Activated CD8-positive, alpha-beta T cell treated with anti-CD3 and anti-CD28 coated beads for 36 hours (primary cell): ENCODE measurements at places on chromosomes 4 and X. TPM values are rescaled to one million over a fixed set of nuclear protein-coding genes. Genes with fewer than 3 reads are reported as not detected.

ATOH1 gene
- not detected for total RNA-seq

TCEAL6 gene
- not detected for total RNA-seq

CXorf66 gene
- total RNA-seq, result not detected

NSUN7 gene
- 0.22 TPM for total RNA-seq

DNA sequence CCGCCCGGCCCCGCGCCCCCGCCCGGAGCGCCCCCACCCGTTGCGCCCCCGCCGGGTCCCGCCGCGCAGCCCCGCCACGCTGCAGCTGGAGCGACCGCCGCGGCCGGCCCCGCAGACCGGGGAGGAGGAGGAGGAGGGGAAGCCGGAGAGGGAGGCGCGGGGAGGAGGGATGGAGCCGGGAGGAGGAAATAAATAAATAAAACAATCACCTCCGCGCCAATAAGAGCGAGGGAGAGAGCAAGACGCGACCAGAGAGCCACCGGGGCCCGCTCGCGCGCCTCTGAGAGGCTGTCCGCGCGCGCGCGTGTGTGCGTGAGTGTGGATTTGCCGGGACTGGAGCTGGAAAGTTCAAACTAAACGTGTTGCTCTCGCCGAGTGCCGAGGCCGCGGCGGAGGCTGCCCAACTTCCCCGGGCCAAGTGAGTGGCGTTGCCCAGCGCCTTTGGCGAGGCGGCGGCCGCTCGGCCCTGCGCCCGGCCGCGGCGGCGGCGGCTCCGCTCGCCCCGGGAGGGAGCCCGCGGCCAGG lies 2184.4 kb upstream of the TENM3 start:
- peak; percentile 18 for DNase-seq

DNA sequence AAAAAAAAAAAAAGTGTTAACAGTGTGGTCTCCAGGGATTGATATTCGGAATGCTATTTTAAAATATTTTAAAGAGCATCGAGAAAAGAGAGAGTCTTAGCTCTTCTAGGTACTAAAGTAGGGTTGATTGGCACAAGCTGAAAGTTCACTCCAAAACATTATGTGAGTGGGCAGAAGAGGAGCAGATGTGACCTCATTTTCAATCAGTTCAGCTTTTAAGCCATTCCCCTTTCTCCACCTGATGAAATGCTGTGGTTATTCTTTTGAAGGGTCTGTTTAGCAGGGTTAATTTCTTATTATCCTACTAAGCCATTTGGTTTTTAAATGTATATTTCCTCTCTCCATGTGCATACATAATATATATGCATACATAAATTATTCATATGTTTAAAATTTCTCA lies 69.2 kb downstream of the GALNT7 start:
- no peak for DNase-seq

DNA sequence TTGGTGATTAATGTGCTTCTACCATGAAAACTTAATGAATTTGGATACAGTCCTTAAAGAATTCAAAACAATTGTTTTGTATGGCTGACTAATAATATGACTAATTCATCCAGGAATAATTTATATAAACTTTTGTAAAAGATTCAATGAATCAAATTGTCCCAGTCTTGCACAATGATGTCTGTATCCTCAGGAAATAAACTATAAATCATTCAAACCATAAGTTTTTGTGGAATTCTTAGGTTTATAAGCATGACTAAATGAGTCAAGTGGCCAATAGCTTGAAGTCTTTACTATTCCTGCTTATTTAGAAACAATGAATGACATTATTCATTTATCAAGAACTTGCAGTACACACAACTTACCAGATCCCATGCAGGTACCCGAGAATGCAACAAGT lies 935.0 kb upstream of the INTU start:
- DNase-seq, result no peak

DNA sequence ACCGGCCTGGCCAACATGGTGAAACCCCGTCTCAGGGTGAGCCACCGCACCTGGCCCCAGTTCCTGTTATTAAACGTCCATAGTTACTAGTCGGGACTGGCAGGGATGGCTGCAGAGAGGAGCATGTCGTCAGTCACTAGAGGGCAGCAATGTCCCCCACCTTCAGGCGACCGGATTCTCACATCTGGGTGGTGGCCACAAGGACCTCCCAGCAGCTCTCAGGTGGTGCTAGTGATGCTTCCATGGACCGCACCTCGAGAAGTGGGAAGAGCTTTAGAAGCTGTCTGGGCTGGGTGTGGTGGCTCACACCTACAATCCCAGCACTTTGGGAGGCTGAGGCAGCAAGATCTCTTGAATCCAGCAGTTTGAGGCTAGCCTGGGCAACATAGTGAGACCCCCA lies 13.3 kb upstream of the IL3RA start:
- peak; percentile 82 for DNase-seq

DNA sequence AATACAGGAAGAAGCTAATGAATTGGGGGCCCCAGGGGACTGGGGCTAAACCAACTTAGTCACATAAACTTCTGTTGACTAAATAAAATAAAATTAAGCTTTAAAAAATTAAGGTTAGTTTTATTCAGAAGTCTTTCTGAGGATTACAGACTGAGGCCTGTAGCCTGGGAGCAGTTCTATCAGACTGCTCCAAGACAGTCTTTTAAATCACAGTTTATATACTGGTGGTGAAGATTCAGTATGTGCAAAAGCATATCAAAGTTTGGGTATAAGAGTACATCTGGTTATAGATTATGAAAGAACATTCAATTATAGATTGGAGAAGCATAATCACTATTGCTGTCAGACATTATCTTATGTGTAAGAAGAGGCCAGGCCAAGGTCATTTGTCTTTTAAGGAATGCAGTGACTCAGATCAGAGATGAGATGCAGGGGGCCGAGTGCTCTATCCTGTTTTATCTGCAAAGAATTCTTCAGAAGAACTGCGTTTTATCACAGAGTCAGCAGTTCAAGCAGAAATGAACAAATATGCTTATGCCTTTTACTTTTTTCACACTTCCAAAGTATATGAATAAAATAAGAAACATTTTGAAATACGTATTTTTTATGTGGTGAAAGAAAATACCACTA lies 109.4 kb downstream of the PDHA2 start:
- no peak for DNase-seq

DNA sequence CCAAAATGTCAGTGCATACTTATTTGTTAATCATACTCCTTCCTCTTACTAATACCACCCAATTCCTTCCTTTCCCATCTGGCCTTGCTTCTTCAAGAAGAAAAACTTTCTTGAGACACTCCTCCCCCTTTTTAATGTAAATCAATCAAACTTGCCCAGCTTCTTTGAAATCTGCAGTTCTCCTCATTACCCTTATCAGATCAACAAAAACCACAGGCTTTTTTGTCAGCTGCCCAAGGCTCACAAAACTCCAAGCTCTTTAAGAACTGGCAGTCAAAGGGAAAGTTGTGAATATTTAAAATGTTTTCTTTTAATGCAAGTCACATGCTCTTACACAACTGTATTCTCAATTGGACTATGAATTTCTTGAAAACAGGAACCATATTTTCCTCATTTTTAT lies 11.3 kb upstream of the MYOZ2 start:
- no peak for DNase-seq

DNA sequence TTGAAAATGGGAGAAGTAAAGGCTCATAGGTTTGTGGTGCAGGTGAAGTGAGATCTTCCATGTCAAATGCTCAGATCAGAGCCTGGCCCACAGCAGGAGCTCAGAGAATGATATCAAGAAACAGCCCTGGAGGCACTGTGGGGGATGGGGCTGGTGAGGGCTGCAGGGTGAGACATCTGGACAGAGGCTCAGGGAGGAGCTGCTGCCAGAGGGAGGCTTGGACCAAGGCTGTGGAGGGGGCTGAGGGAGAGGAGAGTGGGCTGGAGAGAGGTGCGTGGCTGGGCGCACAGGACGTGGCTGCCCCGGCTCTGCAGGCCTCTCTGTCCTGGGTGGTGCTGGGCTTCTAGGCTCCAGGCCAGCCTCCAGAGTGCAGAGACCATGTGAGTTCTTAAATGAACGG lies 5.6 kb downstream of the SORCS2 start:
- DNase-seq, result no peak

- DNase-seq, result no peak
Observed at GRCh38 chr4:125591290-125591689, 276.5 kb downstream of the FAT4 start.

DNA sequence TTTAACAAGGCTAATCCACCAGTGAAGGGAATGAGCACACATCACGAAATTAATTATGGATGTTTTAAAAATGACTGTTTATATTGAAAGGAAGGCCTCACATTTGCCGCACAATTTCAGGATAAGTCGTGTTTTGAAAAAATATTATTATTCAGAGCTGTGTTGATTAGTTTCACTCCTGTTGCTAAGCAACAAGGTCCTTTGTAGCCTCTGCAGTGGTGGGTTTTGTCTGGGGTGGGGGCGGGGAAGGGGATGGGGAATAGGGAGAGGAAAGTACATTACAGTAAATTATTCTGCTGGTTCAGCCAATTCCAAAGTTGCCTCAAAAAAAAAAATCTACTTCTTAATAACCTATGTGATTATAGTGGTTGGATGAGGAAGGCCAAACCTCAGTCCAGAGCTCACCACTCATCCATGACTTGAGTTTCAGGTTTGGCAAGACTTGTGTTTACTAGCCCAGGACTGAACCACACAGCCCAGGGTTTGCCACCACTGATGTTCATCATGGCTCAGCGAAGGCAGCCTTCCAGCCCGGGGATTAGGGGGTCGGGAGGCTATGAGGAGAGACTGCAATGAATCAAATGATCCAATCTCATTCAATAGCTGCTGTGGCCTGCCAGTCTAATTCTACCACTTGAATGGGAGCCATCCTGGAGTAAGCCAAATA lies 162.5 kb upstream of the ATP6AP2 start:
- DNase-seq, result no peak

- DNase-seq, result no peak
Observed at GRCh38 chr4:182648766-182649165, 268.4 kb downstream of the DCTD start.

- DNase-seq, result no peak
Observed at GRCh38 chr4:102560571-102561341, 59.6 kb downstream of the NFKB1 start.

- DNase-seq, result no peak
Observed at GRCh38 chr4:117137145-117137544, 51.8 kb upstream of the TRAM1L1 start.

- no peak for DNase-seq
Observed at GRCh38 chr4:149555146-149555545, 260.5 kb downstream of the IQCM start.

- no peak for DNase-seq
Observed at GRCh38 chr4:108831291-108831690, 68.4 kb upstream of the ETNPPL start.

DNA sequence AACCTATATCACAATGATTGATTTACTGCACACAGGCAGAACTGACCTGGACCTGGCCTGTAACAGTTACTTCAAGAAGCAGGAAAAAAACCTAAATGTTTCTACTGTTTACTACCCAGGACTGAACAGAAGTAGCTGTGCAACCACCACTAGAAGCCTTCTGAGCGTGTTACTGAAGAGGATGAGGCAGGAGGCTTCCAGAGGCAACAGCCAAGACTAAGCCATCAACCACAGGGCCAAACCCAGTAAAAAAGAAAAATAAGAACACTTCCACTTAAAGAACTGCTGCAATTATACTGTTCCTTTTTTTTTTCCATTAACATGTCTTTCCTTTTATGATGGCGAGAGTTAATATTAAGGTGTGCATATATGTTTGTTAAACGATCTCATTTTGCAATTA lies 29.4 kb upstream of the TTC29 start:
- no peak for DNase-seq

- no peak for DNase-seq
Observed at GRCh38 chr4:55927803-55928437, 20.8 kb upstream of the CEP135 start.

GRCh38 chrX:110172215-110172614 lies 145.7 kb downstream of the AMMECR1 start:
- DNase-seq, result no peak

DNA sequence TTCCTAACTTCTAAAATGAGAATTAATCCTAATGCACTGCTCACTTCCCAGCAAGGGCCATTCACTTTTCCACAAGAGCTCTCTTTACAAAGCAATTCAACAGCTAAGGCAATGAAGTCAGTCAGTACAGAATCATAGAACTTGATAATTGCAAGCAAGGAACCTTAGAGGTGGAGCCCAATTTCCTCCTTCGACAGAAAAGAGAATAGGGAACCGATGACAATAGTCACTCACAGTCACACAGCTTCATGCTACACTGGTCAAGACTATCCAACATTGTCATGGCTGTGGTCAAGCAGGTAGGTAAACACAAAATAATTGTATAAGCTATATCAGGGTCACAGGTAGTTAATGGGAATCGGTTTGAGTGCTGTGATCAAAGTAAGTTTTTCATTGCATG lies 90.0 kb downstream of the ELOVL6 start:
- DNase-seq, result no peak

- DNase-seq, result no peak
Observed at GRCh38 chr4:106851726-106852125, 184.4 kb downstream of the DKK2 start.
